Fibroblast of the conjunctiva (primary cell): ENCODE measurements at places on chromosomes 6 and 20.

GRCh38 chr6:148628251-148628650 is 118.6 kb upstream of the UST start:
- no peak for DNase-seq

DNA sequence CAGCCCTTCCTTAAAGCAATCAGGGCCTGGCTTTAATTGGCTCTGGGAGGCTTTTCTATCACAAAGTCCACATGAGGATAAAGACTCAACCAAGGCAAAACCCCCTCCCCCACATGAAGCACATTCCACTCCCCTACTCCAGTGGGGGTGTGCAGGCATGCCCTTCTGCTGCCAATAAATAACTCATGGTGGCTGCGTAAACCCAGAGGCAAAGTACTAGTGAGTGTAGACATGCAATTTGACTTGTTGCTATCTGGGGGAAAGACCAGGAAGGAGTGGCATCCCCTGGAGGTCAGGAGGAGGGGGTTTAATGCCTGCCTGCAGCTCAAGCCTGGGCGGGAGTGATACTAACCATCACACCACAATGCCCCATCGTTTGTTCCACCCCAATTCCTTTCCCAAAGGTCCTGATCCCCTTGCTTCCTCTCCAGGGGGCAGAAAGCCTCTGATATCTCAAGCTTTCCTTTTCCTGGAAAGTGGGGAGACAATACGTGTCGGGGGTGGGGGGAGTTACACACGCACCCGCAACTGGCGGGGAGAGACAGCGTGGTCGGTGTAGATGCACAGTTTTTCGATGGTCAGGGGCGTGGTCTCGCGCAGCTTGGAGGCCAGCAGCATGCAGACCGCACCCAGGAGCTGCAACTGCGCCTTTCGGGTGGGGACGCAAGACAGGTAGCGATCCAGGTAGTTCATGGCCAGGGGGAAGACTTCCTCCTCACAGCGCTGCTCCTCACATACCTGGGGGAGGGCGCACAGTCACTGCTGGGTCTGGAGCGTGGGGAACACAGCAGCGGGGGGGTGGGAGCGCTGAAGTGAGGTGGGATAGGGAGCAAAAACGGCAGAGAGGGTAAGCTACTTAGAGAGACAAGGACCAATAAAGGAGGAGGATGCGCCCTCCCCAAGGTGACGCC is 1.5 kb downstream of the CCND3 start:
- no peak for DNase-seq

GRCh38 chr6:7912024-7912423 is 1.4 kb upstream of the TXNDC5 start:
- DNase-seq: no peak

GRCh38 chr20:58544891-58545290 is 29.7 kb upstream of the APCDD1L start:
- DNase-seq: no peak
